COR-L47 (cell line): ENCODE measurements at places on chromosomes 4 and X.
A peak's percentile ranks its signal among the peaks of the same experiment; 100 is the strongest.

DNA sequence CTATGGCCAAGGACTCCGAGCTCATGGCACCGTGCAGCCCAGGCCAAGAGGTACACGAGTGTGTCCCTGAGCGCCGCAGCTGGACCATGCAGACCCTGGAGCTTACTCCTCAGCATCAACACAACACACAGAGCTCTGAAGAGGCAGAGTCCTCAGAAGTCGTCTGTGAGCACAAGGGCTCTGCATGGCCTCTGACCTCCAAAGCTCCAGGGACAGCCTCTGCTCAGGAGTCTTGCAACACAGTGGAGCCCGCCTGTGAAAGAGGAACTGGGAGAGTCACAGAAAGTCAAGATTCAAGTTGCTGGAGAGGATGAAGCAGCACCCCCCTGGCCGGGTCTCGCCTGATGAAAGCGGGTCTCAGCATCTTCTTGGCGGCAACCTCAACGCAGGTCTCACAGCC lies 2.9 kb downstream of the LRPAP1 start:
- DNase-seq = no peak

GRCh38 chrX:123924186-123924585 lies 37.3 kb upstream of the STAG2 start:
- DNase-seq = no peak

GRCh38 chr4:87982446-87983010 lies 7.0 kb downstream of the SPP1 start:
- no peak for DNase-seq

DNA sequence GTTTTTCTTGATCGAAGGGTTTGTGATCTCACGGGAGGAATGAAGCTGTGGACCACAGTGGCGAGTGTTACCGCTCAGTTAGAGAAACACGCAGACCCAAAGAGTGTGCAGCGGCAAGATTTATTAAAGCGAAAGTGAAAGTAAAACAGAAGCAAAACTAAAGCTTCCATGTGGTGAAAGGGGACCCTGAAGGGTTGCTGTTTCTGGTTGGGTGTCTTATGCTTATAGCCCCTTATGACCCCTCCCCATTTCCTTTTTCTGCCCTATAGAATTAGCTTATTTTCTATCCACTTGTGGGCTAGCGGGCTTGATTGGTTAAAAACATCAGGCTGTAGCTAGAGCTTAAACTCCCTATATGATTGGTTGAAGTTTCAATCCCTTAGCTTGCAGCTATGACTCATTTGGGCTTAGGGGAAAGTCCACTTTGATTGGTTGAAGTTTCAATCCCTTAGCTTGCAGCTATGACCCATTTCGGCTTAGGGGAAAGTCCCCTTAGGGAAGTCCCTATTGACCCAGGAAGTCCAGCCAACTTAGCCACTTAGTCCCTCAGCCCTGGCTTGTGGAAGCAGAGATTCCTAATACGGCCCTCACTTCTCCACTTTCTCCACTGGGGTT lies 171.2 kb upstream of the NWD2 start:
- no peak for DNase-seq

- no peak for DNase-seq
Measured at GRCh38 chr4:37747772-37748330, 61.7 kb upstream of the RELL1 start.

GRCh38 chr4:185520119-185520518 lies 15.2 kb downstream of the PDLIM3 start:
- DNase-seq = no peak

DNA sequence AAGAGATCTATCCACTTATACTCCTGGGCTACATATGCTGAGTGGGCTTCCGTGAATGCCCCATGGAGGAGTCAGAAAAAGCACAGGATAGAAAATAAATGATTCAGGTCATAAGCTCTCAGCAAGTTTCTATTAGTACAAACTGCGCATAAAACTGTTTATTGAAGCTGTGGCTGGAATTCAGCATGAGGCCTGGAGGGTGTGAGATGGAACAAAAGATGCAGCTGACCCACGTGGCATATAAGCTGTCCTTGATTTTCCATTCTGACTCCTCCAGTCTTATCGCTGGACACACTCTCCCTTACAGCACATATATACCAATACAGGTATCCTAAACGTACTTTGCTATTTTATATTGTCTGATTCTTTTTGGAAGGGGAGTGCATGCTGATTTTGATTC lies 17.9 kb downstream of the GRXCR1 start:
- no peak for DNase-seq

DNA sequence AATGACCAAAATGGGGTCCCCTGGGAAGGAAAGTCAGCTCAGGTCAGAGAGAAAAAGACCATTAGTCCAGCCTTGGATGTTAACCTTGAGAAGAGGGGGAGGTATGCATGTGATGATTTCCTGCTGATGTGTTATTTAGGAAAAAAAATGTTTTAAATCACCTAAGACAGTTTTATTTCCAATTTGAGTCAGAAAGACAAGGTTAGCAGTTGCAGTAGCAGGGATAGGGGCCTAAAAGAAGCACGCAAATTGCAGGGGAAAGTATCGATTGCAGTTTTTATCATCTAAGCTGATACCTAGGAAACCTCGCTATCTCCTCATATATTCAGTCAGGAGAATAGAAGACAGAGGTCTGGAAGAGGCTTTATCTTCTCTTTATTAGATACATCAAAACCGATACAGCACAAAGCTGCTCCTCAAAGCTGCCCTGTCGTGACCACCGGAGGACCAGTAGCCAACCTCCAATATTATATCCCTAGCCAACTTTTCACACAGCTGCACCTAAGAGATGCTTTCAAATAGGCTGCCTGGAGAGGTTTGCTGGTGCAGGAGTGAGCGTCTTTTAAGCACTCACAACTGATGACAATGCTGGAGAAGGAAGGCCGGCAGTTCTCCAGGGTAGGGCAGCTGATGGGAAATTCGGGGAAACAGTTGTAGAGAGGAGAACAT lies 289.4 kb downstream of the INPP4B start:
- DNase-seq = no peak

DNA sequence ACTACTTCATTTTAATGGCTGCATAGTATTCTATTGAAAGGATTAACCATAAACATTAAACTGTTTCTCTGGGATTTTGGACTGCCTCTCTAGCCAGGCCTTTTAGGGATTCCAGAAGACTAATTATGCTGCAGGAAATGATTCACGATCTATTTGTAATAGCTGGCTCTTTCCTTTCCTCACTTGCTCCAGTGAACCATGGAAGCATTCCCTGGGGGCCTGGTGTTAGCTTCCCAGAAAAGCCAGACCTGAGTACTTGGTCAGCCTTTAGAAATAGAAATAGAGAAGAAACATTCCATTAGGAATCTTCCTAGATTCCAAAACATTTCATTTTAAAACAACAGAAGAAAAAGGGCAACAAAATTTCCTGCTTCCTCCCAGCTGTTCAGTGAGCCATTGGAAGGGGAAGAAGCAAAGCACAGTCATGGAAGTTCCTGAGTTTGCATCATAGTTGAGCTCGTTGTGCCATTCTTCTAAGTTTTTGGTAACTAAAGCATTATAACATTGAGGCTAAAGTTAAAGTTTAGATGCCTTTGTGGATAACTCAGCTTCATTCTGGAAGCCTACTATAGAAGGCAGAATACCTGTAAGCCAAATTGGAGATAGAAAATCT lies 83.5 kb downstream of the NPNT start:
- no peak for DNase-seq

- DNase-seq = no peak
Measured at GRCh38 chrX:109352066-109352588, 129.8 kb downstream of the GUCY2F start.

GRCh38 chrX:57587607-57588006 lies 4.2 kb upstream of the ZXDB start:
- DNase-seq = no peak

DNA sequence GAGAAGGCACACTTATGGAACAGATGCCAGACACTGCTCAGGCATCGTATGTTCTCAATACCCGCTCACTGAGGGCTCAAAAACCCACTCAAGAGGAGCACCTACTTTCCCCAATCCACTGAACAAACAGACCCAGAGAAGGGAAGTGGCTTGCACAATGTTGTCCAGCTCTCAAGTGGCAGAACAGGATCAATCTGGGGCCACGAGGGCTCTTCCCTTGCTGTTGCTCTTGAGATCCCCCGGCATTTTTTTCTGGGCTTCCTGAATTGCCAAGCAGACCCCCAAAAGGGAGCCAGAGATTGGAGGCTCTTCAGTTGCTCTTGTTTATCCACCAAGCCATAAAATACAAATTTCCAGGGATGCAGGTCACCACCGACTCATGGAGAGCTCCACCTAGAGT lies 35.7 kb downstream of the IDS start:
- no peak for DNase-seq

- DNase-seq = no peak
Measured at GRCh38 chr4:176561368-176561767, 231.4 kb downstream of the VEGFC start.

DNA sequence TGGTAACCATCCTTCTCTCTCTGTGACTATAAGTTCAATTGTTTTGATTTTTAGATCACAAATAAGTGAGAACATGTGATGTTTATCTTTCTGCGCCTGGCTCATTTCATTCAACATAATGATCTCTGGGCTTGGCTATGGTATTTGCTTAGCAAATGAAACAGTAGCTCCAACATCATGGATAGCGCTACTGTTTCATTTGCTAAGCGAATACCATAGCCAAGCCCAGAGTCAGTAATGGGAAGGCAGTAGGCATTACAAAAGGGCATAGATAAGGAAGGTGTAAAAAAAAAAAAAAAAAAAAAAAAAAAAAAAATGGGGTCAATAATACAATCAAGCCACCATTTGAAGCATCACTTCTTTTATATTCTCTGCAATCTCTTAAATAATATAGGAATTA lies 469.0 kb upstream of the ATOH1 start:
- DNase-seq = no peak

DNA sequence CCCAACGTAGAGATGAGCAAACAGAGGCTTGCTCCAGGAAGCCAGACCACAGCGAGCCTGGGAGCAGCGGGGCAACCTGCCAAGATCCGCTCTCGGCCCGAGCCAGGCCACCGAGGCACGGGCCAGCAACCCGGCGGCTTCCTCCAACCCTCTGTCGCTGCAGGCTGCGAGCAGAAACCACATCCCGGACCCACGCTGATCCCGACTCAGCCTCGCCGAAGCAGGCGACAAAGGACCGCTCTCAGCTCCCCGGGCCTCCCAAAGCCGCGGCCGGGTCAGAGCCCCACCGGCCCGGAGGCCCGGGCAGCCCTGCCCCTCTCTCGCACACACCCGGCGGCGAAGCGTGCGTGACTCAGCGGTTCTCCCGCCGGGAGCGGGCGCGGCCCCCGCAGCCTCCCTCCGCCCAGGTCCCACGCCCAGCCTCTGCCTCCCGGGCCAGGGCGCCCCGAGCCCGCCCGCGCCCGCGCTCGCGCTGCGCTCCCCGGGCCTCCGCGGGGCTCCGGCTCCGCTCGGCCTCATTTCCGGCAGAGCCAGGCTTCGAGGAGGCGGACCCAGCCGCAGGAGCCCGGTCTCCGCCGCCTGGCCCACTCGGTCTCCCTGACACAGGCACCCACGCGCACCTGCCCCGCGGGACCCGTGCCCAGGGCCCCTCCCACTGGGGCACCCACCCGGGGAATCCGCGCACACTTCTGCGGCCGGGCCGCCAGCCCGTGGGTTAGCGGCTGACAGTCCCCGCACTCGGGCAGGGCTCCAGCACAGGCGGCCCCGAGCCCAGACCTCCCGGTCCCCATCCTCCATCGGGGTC lies 1.7 kb downstream of the PPP2R2C start:
- peak; percentile 32 for DNase-seq

- no peak for DNase-seq
Measured at GRCh38 chr4:60759518-60760245, 440.4 kb upstream of the ADGRL3 start.

DNA sequence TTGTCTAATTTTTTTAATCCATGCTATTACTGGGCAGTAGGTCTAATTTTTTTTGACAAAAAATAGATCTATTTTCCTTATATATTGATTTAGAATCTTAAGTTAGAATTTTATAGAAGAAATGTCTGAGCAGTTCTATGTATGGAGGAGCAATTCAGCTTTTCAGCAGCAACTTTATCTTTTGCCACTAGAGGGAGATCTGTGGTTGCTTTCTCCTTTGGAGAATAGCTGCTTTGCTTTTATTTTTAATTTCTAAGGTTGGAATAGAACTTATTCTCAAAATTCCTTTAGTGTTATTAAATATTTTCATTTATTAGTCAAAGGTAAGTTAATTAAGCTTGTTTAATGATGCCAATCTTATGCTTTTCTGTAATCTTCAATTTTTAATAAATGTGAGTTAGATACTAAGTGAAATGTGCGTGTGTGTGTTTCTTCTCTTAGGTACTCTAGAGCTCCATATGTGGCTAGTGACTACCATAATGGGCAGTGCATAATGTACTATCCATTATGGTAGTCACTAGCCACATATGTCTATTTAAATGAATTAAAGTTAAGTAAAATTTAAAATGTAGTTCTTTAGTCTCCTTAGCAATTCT lies 29.3 kb downstream of the FAM199X start:
- no peak for DNase-seq

DNA sequence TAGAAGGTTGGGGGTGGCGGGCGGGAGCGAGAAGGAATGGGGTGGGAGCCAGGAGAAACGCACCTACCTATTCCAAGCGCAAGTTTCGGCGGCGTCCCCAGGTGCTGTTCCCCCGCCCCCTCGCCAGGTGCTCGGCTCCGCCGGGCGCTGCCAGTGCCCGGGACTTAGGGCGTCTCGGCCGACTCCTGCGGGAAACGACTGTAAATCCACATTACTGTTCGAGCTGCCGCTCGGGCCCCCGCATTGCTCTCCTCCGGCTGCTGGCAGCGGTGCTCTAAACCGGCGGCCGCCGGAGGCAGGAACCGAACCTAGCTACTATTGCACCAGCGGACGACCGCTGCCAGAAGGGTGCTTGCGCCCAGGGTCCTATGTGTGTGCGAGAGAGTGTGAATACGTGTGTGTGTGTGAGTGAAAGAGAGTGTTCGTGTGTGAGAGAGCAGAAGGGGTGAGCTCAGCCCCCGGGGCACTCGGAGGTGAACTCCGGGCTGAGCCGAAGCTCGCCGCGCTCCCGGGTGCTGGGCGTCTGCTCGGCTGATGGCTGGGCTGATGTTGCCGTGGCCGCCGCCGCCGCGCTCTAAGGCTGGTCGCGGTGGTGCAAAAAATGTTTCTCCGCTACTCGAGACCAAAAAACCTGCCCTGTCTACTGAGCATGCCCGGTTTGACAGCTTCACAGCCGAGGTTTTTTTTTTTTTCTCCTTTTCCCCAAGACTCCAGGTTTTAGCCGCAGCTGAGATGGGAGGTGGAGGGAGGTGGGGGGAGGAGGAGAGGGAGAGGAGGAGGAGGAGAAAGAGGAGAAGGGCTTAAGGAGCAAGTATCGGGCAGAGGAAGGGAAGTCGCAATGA lies 115.7 kb upstream of the TEX13C start:
- peak; percentile 68 for DNase-seq

DNA sequence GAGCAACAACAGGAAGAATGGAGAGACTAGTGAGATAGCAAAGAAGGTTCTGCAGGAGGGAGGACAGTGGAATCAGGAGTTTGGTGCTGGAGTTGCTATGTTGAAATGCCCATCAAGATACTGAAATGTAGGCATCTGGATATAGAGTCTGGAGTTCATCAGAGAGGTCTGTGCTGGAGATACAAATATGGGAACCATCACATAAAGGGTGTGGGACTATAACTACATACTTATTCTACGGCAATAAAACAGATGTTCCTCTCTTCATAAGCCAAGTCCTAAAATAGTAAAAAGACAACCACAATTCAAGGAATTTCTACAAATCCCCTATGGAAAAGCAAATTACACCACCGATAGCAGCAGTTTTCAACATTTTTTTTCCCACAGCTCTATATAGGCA lies 1.6 kb downstream of the MED14 start:
- no peak for DNase-seq
